ENCODE measurements at places on chromosomes 5 and 9.
A peak's percentile ranks its signal among the peaks of the same experiment; 100 is the strongest.

- peak; percentile 24 for DNase-seq
These were observed 75.2 kb upstream of the SMARCA2 start for GRCh38 chr9:1939926-1940368.

- DNase-seq, result peak; percentile 34
These were observed 36.5 kb downstream of the ARHGEF37 start for GRCh38 chr5:149617760-149618306.

DNA sequence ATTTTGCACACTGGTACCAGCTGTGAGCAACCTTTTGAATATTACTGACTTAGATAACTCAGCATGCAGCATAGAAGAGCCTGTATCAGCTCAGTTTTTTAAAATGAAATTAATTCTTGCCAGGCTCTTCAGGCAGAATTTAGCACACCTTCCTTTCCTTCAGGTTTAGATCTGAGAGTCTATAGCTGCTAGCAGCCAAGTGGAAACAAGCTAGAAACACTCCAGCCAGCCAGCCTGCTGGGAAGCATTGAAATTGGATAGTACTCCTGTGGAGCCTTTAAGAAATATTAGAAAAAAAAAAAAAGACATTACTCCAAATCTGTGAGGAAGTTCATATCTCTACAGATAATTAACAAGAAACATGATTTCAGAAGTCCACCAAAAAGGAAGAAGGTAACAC is 812.2 kb downstream of the DTWD2 start:
- no peak for DNase-seq

GRCh38 chr5:143033535-143034250 is 263.5 kb downstream of the ARHGAP26 start:
- peak; percentile 95 for DNase-seq

- DNase-seq, result no peak
These were observed 315.3 kb upstream of the CD180 start for GRCh38 chr5:67511911-67512310.

DNA sequence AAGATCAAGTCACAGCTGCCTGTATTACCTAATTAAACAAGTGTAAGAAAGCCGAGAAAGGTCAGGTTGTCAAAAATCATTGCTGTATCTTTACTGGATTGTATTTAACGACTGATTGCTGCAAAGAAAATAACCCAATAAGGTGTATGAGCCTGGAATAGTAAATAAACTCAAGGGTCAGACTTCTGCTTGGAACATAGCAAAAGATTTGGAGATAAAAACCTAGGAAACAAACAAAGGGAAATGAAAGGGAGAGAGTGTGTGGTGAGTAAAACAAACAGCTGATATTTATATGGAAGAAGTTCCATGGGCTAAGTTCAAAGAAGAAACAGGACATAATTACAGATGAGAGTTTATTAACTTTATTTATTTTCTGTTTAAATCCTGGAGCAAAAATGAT is 354.0 kb downstream of the TLR4 start:
- no peak for DNase-seq

Data from M059J (cell line).